ENCODE measurements at places on chromosomes 4 and X.

GRCh38 chrX:21657318-21658151, 595 bp downstream of the KLHL34 start:
- DNase-seq, result peak; percentile 8

GRCh38 chr4:81756973-81757372, 285.3 kb upstream of the RASGEF1B start:
- DNase-seq, result no peak

DNA sequence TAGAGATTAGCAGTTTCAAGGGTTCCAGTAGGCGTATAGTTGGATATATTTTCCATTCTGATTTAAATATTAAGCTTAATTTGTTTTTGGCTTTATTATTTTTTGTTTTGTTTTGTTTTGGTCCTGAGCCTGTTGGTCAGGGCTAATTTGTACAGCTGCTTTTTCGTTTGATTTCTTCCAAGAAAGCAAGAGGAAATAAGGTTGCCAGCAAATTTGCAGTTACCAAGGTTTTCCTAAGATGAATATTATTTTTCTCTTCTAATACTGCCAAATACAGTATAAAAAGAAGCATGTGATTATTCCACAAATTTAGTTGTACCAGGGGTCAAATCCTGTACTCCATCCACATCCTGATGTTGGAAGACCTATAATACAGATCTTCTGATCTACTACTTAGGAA, 24.9 kb downstream of the PLAC1 start:
- DNase-seq, result no peak

DNA sequence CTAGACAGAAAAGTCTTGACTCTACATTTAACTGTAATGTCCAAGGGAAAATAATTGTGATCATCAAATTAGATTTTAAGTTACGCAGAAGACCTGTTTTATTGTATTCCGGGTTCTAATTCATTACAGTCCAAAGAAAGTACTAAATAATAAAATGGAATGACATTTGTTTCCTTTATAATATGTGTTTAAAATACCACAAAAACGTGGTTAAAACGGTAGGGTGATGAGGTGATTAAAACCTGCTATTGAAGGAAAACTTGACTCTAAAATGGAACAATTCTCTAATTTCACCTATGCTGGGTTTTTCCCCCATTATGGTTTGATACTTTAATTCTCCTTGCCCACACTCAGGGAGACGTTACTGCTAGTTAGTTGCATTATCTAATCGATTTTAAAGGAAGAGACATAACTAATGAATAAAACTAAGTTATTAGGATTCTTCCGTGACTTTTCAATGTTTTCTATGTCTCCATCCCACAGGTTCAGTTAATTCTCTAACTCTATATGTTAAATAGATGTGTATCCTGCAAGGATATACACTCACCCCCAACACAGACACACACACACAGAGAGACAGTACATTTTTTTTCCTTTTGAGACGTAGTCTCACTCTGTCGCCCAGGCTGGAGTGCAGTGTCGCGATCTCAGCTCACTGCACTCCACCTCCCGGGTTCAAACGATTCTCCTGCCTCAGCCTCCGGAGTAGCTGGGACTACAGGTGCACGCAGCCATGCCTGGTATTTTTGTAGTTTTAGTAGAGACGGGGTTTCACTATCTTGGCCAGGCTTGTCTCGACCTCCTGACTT, 80.8 kb downstream of the GK start:
- no peak for DNase-seq

- DNase-seq, result peak; percentile 27
These were observed 6.7 kb upstream of the MSX1 start for GRCh38 chr4:4852591-4853362.

DNA sequence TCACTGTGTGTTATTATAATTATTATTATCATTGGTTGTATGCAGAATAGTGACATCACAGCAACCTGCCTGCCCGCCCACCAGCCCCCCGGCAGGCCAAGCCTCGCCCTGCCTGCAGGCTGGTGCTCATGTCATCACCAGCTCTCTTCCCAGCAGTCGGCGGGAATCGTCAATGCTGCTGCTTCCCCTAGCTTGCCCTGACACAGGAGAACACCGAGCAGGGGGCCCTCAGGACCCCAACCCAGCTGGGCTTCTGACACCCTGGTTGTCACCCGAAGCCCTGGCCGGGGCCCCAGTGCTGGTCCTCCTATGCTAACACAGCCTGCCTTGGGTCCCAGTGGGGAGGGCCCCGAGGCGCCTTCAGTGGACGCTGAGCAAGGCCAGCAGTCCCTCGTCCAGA, 100.6 kb downstream of the PPP2R2C start:
- no peak for DNase-seq

- DNase-seq, result no peak
These were observed 387.4 kb downstream of the SPOCK3 start for GRCh38 chr4:166846939-166847338.

DNA sequence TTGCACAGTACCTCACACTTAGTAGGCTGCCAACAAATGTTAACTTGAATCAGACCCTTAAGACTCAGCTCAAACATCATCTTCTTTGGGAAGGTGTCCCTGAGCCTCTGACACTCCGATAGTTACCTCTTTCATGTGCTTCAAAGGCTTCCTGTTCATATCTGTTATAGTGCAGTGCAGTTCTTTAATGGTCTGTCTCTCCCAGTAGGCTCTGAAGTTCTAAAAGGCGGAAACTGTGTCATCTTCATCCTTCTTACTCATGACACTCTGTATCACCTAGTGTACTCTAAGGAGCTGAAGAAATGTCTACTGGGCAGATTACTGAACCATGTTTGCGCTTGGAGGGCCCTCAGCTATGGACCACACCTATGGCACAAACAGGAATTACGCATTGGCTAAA, 2.1 kb upstream of the DIAPH2 start:
- no peak for DNase-seq

DNA sequence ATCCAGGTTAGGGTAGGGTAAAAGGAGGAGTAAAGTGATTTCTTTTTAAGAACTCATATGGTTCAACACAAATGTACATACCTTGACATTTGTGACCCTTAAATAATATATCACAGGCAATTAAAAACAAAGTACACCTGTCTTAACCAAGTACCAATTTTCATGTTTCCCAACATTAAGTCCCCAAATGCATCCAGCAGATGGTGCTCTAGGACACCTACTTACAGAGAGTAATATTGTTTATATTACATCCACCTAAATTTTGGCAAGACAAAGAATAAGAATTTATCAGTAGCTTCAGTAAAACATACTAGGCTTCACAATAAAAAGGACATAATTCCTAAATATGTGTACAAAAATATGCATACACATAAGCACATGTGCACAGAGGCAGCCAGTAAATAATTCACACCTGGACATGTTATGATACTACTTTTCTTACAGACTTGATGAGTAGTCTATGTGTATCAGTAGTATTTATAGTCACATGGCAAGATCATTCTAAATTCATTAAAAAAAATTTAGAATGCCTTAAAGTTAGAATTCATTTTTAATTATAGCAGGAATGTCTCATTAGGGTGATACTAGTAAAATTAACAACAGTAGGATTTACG, 219.7 kb downstream of the DCLK2 start:
- peak; percentile 33 for DNase-seq

DNA sequence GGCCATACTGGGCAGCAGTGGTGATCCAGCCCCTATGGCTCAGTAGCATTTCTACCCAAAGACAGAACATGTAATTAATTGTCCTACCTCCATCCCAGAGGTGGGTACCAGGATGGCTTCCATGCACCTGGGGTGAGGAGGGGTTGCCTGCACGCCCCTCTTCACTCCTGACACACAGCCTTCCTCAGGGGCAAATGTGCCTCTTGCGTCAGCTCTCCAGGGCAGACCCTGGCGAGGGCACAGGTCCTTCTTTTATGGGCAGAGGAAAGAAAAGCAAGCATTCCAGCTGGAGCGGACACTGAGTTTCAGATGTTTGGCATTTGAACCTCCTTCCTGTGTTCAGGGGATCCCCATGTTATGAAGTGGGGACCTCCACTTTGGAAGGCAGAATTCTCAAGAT, 95.6 kb downstream of the PHKA2 start:
- no peak for DNase-seq

GRCh38 chr4:87073199-87074120, 138.6 kb downstream of the AFF1 start:
- DNase-seq, result peak; percentile 84

- DNase-seq, result no peak
These were observed 4.8 kb downstream of the TBC1D14 start for GRCh38 chr4:6914448-6914847.

DNA sequence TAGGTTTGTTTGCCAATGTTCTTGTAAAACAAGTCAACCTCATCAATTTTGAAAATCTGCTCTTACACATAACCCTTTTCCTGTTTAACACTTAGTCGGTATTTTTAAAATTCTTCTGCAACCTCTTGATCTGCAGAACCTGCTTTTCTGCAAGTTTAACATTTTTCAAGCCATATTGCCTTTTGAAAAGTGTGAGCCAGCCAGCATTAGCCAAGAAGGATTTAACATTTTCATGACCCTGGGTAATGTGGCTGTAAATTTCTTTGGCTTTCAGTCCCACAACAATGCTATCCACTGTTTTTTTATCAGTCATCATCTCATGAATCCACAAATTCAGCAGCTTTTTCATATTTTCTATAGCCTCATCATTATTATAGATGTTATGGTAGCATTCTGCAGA, 956.5 kb downstream of the FAT4 start:
- no peak for DNase-seq

DNA sequence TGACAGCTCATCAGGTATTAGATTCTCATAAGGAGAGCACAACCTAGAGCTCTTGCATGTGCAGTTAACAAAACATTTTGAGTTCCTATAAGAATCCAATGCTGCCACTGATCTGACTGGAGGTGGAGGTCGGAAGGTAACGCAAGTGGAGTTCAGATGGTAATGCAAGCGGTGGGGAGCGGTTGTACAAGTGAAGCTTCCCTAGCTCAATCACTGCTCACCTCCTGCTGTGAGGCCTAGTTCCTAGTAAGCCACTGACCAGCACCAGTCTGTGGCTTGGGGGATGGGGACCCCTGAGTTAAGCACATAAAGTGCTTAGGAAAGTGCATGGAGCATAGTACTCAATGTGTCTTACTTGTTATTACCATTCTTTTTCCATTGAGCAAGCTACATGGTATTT, 983.2 kb upstream of the IGFBP7 start:
- DNase-seq, result no peak

GRCh38 chr4:121462660-121463261, 81.9 kb upstream of the QRFPR start:
- no peak for DNase-seq

DNA sequence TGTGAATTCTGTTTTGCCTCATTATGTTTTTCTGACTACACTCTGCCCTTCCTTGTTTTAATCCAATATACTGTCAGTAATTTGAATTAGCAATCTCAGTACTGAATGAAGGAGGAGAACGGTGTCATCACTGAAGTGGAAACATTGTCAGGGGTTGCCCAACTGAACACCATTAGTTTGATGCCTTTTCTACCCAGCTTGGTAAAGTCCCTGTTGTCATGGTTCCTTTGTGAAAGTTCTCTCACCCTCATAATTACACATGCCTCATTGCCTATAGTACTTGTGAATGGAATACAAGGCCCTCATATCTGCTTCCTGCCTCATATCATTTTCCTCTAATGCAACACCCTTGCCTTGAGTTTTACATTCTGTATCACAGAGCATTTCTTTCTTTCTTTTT, 76.9 kb downstream of the RRAGB start:
- no peak for DNase-seq

DNA sequence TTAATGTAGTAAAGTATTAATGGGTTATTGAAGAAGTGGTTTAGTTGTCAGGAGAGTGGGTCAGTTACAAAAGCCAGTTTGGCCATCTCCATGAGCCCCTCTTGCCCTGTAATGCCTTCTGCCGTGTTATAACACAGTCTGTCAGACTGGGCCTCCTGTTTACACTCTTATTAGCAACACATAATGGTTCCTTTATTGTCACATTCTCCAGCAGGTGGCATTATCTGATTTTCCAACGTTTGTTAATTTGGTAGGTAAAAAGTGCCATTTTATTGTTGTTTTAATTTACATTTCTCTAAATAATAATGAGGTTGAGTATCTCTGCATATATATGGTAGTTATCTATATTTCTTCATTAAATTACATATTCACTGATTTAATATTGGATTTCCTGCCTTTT, 560.8 kb downstream of the FGF13 start:
- DNase-seq, result no peak

DNA sequence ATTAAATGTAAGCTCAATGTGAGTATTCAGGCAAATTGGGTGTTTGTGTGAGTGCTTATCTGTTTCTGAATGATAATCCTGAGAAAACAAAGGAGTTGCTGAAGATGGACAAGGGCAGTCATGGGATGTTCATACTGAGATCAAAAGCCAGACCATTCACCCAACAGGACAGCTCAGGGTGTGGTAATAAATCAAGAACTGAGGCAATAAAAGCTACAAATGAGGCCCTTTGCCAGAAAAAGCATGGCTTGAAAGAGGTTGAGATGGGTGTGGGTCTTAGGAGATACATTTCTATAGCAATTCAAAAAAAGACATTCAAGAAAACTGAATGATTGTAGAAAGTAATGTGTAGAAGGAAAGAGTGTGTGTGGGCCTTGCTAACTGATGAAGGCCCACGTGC, 425.8 kb upstream of the BOD1L1 start:
- no peak for DNase-seq

- DNase-seq, result no peak
These were observed 34.1 kb downstream of the PRKG2 start for GRCh38 chr4:81180916-81181315.

DNA sequence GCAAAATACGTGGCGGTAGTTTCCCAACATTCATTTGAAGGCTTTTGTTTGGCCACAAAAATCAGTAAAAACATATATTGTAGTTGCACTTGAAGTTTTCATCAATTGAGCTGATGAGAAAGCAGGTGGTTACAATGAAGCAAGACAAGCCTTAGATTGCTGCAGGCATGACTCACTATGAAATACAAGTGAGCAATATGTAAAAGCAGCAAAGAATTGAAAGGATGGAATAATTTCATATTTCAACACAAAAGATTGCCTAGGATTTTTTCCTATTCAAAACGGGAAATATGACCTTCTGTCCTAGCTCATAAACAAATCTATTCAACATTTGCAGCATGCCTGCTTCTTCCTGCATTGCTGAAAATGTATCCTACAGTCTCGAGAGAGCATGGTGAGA, 190.9 kb upstream of the BANK1 start:
- no peak for DNase-seq

DNA sequence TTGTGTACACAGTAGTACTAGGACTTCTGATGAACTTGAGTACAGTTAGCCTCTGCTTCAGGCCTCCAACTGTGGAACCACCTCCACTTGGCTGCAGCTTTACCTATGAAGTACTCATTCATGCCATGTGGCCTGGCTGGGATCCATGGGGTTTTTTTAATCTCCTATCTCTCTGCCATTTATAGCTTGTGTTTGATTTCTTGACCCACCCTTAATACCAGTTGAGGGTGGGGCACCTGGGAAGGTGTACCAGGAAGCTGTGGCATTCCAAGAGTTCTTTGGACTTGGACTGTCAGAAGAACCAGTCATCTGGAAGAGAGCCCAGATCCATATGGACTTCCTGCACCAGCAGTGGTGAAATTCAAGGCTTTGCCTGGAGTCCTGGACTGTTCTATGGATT, 230.1 kb downstream of the SHROOM3 start:
- DNase-seq, result no peak

DNA sequence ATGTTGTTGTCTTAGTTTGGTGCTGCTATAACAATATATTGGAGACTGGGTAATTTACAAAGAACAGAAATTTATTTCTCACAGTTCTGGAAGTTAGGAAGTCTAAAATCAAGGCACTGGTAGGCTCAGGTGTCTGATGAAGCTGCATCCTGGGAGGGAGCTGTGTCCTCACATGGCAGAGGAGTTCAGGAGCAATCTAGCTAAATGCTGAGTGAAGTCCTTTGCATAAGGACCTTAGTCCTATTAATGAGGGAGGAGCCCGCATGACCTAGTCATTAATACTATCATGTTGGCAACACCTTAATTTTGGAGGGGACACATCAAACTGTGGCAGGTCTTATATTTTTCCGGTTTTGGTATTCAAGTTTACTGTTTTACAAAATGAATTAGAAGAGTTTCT, 36.0 kb upstream of the NSUN7 start:
- no peak for DNase-seq
